NCI-H1105 (cell line): ENCODE measurements at places on chromosomes 3 and 15.

DNA sequence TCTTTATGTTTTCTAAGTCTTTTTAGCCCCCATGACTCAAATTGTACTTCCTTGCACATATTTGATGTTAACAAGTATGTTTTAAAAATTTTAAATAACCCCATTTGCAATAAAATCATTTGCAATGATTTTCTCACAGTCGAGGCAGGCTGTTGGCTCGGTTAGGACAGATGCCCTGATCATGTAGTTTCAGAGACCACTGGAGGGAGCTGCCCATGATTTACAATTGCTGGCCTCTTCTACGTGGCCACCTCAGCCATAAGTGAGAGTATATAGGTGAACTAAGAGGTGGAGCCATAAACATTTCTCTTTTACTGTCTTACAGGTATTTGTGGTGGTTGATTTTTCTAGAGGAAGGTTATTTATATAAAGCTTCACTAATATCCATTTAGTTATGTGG, 1.7 kb downstream of the DTWD1 start:
- DNase-seq = no peak

GRCh38 chr3:8619548-8619947, 25.1 kb downstream of the SSUH2 start:
- DNase-seq = no peak

DNA sequence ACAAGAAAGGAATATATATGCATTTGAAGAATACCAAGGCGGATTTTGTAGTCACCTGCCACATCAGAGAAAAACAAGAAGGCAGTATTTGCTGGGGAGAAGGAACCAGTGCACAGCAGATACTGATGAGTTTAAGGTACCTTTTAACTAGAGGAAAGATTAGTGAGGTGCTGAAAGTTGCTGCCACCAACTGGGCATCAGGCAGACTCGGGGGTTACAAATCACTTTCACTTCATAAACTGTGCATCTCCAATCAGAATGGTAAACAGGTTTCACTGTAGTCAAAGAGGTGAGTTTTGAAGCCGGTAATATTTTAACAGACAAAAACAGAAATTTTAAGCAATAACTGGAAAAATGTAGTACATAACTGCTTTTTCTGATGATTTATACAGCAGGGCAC, 4.1 kb downstream of the FBN1 start:
- DNase-seq = peak; percentile 5

GRCh38 chr3:185713015-185713414, 111.8 kb downstream of the IGF2BP2 start:
- DNase-seq = no peak

DNA sequence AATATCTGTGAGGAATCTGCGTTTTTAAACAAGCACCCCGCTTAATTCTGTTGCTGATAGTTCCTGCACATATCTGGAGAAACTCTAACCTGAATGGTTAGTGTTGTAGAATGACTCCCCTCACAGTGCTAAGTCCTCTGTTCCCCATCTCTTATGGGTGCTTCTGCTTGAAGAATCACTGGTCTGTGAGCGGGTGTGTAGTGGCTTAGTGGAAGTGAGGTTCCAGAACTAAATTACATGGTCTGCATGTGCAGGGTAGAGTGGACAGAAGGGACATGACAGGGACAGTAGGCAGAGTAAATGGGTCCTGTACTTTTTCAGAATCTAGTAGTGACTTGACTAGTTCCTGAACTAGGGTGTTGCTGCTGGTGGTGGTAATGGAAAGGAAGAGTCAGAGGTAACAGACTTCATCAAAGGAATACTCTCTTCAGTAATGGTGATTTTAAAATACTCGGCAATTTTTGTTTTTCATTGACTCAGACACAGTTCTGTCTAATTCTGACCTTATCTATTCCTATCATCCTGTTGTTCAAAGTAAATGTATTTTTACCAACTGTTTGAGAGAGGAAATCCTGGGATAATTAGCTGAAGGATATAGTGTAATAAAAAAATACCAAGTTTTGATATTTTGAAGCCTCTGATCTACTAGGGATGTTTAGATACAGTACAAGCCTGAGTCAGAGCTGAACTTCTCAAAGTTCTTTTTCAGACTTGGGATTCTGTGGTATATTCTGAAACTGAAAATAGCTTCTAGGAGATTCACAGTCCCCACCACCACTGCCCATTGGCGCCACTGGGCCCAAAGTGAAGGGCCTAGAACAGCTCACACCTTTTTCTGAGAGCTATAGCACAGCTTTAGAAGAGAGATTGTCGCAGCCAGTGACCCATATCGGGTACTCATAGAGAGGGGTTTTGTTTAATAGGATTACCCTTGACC, 55.5 kb downstream of the FNDC3B start:
- DNase-seq = no peak

DNA sequence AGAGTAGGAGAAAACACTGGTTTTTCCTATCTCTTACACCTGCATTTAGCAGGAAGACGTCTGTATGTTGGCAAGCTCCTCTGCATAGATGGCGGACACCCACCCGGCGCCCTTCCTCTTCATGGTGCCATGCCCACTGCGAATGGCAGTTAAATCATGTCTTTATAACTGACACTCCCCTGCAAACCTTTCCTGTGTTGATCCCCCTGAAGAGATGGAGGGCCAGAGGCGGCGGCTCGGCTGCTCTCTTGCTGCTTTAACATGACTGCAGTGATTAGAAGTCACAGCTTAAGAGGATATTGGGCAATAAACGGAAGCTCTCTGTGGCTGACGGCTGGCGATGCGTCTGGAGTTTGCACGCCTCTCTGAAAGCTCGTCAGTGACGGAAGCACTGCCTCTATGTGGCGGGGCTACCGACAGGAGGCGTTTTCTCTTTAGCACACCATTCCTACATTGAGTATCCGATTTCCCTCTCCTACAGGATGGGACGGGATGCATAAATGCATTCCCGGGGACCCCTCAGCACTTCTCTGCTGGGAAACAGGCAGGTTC, 25.5 kb upstream of the SNRPA1 start:
- DNase-seq = no peak

DNA sequence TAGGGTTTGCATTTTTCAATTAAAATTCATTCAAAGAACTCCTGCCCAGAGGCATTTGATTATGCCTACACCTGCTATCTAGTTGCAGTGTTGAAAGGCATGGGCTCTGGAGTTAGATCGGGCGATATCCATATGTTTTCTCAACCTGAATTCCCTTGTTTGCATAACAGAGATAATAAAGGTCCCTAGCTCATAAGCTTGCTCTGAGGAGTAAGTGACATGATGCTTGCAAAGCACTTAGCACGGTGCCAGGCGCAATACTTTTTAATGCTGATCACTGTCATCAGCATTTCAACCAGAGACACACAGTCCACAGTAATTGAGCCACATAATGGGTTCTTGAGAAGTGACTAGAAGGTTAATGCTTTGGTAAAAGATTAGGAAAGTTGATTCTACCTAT, 106.3 kb upstream of the SAMMSON start:
- no peak for DNase-seq

DNA sequence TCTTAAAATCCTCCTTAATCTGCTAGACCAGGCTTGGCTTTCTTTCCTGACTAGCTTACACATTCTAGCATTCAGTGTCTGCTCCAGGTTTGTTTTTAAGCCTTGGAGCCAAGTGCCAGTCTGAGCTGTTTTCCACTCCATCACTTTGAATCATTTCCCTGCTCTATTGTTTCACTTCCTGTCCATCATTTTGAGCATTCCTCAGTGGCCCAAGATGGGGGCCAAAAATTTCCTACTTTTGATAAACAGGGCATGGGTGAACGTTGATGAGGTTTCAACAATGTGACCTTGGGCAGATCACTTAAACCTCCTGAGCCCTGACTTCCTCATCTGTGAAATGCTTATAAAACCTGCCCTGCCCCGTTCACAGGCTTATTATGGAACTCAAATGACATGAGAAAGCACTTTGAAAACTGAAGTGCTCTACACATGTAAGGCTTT, 4.4 kb downstream of the CYP19A1 start:
- DNase-seq = no peak

- DNase-seq = no peak
These were observed 7.9 kb upstream of the BNC1 start for GRCh38 chr15:83292317-83292716.

GRCh38 chr3:111667621-111668239, 72.6 kb upstream of the ZBED2 start:
- DNase-seq = no peak

- DNase-seq = no peak
These were observed 31.7 kb upstream of the NPHP3 start for GRCh38 chr3:132753946-132754345.

DNA sequence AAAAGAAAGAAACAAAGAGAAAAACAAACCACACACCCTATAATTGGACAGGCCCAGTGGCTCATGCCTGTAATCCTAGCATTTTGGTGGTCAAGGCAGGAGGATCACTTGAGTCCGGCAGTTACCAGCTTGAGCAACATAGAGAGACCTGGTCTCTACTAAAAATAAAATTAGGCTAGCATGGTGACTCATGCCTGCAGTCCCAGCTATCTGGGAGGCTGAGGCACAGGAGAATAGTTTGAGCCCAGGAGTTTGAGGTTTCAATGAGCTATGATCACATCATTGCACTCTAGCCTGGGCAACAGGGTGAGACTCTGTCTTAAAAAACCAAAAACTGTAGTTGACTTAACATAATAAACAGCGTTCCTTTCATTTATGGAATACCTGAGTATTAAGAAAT, 72.3 kb upstream of the ST3GAL6 start:
- no peak for DNase-seq

DNA sequence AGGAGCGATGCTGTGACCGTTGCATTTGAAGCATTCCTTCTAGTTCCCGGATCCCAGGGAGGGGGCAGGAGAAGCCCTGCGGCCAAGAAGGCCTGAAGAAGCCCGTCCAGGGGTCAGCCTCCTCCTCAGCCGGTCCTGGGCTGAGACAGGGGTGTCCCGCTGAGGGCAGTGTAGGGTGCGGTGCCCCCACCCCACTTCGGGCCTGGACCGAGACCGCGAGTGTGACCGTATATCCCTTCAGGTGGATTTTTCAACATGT, 2.8 kb downstream of the OCA2 start:
- no peak for DNase-seq

DNA sequence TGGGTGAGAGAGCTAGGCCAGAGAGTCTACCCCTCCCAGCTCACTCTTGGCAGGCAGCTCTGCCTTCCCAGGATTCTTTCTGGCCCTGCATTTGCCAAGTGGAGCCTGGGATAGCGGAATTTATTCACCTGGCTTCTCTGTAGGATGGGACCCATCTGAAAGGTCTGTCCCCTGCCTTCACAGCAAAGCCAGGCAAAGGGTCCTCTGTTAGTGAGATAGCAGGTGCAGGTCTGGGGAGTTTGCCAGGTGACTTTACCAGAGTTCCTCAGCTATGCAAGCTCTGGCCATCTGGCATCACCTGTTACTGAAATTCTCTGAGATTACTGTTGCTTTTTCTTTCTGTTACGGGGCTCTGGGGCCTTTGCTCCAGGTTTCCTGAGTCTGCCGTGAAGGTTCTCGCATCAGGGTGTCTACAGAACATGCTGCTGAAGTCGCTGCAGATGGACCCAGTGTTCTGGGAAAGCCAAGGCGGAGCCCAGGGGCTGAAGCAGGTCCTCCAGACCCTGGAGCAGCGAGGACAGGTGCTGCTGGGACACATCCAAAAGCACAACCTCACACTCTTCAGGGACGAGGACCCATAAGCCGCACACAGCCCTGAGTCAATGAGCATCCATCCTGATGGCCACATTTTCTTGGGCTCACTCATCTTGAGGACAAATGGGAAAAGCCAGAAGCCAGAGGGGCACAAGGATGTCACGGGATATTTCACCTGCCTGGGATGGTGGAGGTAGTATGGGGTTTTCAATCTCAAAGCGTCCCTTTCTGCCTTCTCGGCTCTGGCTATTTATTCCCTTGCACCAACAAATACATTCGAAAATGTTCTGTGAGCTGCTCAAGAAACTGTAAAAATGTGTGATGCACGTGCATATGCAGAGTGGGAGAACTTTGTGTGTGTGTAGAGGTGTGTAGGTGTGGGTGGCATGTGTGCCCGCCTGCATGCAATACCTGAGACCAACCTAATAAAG, 49.8 kb downstream of the POMGNT2 start:
- no peak for DNase-seq

DNA sequence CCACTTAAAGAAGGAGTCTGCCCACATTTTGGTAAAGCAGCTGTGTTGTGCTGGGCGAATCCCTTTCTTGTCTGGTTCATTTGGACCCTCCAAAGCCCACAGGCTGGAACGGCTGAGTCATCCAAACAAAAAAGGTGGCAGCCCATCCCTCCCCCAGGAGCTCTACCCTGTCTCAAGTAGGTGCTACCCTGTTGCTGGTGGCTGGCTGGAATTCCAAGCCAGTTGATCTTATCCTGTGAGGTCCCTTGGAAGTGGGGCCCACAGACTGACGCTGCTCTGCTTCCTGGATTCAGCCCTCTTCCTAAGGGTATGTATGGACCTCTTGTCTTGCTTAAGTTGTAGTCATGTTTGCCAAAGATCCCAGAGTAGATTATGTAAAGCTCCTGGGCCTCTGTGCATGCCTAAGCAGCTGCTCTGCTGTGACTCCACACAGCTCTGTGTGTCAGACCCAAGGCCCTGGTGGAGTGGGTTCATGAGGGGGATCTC, 44.5 kb downstream of the CCR1 start:
- DNase-seq = no peak

- no peak for DNase-seq
These were observed 198.3 kb downstream of the UBE3A start for GRCh38 chr15:25240461-25241021.

DNA sequence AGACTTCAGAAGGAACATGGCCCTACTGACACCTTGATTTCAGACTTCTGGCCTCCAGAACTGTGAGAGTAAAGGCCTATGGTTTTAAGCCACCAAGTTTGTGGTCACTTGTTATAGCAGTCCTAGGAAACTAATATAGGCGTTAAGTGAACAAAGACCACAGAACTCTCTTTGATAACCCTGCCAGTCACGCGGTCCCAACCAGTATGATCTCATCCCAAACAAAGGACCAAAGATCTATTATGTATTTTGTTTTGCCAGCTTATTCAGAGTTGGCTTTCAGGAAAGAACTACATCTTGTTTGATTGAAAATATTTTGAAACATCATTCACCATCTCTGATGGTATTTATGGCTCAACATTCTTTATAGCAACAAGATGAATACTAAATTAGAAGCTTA, 294.4 kb upstream of the SLCO3A1 start:
- no peak for DNase-seq

DNA sequence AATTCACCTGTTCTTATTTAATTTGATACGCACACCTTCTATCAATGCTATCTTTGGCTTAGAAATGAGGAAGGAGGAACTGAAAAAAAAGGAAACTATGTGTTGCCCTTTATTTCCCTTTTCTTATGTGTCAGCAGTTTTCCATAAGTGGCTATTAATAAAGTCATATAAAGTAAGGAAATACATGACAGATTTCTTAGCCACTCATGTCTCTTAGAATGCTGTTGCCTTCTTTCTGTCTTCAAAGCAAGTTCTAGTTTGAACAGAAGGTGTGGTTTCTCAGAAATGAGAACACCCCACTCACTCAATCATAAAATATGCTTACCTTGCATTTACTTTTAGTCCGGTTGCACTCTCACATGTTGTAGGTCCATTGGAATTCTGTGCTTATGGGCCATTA, 640.5 kb upstream of the GRM7 start:
- DNase-seq = no peak

- peak; percentile 13 for DNase-seq
These were observed 177.6 kb downstream of the GOLIM4 start for GRCh38 chr3:167918008-167918596.
